ENCODE measurements at places on chromosomes 12 and 14.

DNA sequence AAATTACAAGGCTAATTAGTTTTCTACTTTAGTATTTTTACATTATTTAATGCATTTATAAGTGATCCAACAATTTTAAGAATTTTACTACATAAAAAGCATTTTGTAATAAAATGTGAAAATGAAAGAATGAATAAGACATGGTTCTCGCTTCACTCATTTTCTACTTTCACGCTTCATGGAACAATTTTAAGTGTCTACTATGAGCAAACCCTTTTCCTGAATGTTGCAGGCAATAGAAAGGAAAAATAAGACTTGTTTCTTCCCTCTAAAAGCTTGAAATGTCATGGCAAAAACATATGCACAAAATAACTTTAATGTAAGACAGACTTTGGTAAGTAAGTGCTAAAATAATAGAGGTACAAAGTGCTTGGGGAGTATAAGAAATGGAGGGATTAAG, 205.7 kb upstream of the HMGA2 start:
- DNase-seq, result no peak

- DNase-seq, result no peak
Observed at GRCh38 chr12:32466986-32467711, 67.8 kb downstream of the FGD4 start.

- DNase-seq, result no peak
Observed at GRCh38 chr12:54385251-54385914, 850 bp upstream of the ZNF385A start.

DNA sequence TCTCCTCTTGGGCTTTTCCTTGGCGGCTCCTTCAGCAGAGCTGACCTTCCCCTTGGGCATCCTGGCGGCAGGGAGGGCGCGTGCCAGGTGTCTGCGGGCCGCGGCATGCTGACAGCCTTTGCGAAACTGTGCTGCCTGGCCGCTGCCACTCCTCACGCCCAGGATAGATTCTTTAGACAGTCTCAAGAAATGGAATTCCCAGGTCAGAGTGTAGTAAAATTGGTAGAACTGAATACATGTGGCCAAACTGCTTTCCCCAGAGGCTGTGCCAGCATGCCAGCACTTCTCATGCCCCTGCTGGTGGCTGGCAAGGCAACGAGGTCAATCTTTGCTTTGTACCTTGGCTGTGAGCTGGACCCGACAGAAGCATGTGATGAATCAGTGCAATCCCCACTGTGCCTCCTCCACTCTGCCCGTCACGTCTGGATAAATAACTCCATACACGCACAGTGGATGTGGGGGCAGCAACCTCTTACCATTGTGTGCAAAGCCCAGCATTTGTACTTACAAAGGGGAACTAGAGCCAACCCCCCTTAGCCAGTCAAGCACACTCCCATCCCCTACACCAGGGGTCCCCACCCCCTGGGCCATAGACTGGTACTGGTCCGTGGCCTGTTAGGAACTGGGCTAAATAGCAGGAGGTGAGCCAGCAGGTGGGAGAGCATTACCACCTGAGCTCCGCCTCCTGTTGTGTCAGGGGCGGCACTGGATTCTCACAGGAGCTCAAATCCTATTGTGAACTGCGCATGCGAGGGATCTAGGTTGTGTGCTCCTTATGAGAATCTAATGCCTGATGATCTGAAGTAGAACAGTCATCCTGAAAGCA, 90.9 kb downstream of the ACTN1 start:
- DNase-seq, result no peak

GRCh38 chr12:22310709-22311108, 23.8 kb downstream of the ST8SIA1 start:
- no peak for DNase-seq

DNA sequence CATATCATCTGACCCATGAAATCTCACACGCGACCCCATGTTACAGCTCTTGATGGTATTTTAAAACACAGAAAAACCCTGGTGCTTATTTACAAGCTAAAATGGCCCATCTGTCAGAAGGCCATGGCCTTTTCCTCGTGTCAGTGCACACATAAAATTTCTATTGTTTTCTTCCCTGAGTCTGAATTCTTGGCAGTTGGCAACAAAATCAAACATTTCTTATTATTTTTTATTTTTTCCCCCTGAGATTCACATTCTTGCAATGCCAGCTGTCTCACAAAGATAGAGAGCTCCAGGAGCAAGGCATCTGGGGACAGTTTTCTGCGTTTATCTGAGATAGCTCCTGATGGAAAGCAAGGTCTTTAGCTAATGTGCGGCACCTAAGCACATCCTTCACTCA, 818.1 kb upstream of the TMEM132C start:
- DNase-seq, result no peak

- no peak for DNase-seq
Observed at GRCh38 chr12:83709899-83710298, 1023.2 kb downstream of the TMTC2 start.

- DNase-seq, result no peak
Observed at GRCh38 chr12:26499979-26500640, 304.7 kb downstream of the SSPN start.

DNA sequence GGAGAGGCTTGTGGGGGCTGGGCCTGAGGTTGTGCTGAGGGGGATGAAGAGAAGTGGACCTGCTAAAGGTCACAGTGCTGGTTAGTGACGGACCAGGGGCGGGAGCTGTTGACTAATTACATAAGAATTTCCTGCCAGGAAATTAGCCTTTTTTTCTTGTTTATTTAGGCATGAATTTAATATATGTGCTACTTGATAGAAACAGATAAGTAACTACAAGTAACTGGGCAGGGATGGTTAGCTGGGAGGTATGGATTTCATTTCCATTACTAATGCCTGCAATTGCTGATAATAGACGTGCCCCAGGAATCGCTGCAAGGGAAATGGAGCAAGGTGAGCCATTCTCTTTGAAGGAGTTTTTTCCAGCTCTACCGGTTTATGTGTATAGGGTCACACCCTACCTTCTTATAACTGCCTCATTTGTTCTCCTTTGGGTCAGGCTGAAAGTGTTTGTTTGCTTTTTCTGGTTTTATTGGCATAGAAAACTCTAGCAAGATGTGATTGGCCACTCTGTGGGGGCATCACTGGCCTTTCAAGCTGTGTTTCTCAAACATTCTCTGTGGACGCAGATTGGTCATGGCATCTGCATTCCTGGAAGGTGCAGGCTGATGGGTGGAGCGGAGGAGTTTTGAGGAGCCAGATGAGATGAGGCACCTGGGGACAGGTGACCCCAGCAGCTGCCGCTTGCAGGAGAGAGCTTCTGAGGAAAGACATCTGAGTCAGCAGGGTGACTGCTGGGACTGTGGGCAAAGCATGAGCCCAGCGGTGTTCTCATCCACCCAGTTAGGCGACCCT, 19.0 kb upstream of the GPRC5A start:
- DNase-seq, result no peak

- DNase-seq, result no peak
Observed at GRCh38 chr14:55762595-55763232, 182.7 kb downstream of the KTN1 start.

- DNase-seq, result peak; percentile 80
Observed at GRCh38 chr12:55996201-55996714, 818 bp upstream of the SUOX start.

GRCh38 chr12:113050795-113051194, 5.7 kb upstream of the DTX1 start:
- no peak for DNase-seq

DNA sequence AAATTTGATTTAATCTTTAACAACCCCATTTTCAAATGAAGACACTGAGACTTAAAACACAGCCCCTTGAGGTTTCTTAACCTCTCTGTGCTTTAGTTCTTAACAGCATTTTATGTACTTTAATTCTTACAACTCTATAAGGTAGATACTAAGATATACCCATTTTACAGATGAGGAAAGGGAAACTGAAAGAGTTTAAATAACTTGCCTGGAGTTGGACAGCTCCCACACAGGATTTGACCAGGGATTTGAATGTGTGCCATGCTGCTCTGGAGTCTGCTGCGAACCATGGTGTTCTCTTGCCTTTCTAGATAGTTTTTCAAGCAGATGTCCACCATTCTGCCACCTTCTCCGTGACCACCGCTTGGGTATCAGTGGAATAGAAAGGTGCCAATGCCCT, 28.2 kb downstream of the RNFT2 start:
- DNase-seq, result no peak
